ENCODE measurements at places on chromosomes 1 and 21.

GRCh38 chr1:67336783-67337182 lies 29.1 kb downstream of the IL12RB2 start:
- DNase-seq, result no peak

GRCh38 chr1:68057564-68057963 lies 7.1 kb upstream of the DIRAS3 start:
- no peak for DNase-seq

DNA sequence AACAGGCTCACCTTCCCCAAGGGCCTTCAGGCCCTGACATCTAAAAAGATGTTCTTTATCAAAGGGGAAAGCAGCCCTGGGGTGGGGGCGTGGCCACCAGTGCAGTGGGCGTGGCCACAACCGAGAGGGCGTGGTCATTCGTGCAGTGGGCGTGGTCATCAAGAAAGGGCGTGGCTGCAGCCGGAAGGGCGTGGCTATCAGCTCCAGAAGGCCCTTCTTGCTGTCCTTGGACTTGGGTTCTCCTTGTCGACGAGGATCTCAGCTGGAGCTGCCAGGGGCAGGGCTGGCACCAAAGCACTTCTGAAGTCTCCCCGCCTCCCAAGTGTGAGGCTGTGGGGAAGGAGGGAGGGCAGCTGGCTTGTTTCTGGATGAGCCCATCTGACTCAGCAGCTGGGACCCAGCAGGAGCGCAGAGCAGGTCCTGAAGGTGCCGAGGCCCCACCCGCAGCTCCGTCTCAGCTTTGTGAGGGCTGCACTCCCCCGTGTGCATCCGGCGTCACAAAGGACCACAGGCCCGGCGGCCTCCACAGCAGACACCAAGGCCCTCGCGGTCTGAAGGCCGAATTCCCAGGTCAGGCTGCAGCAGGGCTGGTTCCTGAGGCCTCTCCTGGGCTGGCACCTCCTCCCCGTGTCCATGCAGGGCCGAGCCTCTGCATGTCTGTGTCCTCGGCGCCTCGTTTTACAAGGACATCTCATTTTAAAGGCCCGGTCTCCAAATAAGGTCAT lies 12.8 kb downstream of the PDE9A start:
- DNase-seq, result no peak

DNA sequence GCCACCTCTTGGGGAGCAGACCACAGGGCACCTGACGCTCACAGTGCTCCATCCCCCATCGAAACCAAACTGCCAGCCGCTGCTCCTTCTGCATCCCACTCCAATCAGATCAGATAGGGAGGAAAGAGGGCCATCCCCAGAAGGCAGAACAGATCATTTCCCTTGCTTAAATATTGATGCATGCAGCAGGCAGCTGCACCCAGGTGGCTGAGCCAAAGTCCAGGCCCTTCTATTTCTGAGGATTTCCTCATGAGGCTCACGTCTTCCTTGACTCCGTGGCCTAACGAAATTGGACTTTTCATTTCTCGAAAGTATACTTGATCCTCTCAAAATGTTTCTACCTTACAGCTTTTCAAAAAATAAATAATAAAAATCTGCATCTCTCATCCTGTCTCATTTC lies 239.2 kb downstream of the ATG4C start:
- DNase-seq, result no peak

GRCh38 chr1:47214549-47214948 lies 17.5 kb downstream of the TAL1 start:
- DNase-seq, result no peak

GRCh38 chr1:226607821-226608220 lies 59.3 kb downstream of the STUM start:
- DNase-seq, result no peak

Data from Panc1 (cell line).